NCI-H2081 treated with DMSO at 0.1 percent for 48 hours (cell line): ENCODE measurements at places on chromosomes 12 and 14.

GRCh38 chr12:57518176-57518919, 2.0 kb downstream of the DDIT3 start:
- no peak for DNase-seq

GRCh38 chr14:61641914-61642613, 53.2 kb upstream of the HIF1A start:
- DNase-seq, result no peak

DNA sequence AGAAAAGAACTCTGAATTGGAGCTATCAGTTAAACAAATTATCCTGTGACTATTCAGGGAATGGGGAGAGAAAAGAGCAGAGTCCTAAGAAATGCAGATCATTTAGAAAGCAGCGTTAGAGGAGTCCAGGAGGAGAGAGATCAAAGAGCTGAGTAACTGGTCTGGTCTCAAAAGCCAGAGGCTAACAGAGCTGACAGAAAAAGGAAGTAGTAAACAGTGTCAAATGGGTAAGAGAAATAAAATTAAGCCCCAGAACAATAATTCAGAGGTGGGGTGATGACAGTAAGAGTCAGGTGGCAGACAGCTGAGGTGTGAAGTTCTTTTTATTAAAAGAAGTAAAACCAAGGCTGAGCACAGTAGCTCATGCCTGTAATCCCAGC, 19.3 kb downstream of the GXYLT1 start:
- DNase-seq, result no peak

GRCh38 chr14:77400216-77400615, 23.0 kb downstream of the SAMD15 start:
- no peak for DNase-seq

- DNase-seq, result no peak
Measured at GRCh38 chr12:122672515-122672914, 30.6 kb downstream of the HCAR2 start.

DNA sequence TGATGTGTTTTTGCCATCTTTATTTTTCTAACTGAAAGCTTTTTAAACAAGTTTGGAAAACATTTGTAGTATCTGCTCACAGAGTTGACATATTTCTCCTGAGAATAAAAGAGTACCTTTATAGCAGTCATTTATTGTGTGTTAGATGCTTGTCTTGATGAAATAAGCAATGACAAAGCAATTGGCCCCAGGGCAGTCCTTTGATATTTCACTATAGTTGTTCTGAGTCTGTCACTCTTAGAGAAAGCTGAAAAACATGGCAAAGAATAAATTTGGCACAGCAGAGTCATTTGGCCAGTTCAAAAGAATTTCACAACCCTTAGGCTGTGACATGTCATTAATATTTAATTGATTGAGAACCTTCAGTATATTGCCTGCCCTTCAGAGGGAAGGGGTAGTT, 166.2 kb downstream of the PTPRO start:
- no peak for DNase-seq

- no peak for DNase-seq
Measured at GRCh38 chr14:79613625-79614024, 597.7 kb downstream of the DIO2 start.

DNA sequence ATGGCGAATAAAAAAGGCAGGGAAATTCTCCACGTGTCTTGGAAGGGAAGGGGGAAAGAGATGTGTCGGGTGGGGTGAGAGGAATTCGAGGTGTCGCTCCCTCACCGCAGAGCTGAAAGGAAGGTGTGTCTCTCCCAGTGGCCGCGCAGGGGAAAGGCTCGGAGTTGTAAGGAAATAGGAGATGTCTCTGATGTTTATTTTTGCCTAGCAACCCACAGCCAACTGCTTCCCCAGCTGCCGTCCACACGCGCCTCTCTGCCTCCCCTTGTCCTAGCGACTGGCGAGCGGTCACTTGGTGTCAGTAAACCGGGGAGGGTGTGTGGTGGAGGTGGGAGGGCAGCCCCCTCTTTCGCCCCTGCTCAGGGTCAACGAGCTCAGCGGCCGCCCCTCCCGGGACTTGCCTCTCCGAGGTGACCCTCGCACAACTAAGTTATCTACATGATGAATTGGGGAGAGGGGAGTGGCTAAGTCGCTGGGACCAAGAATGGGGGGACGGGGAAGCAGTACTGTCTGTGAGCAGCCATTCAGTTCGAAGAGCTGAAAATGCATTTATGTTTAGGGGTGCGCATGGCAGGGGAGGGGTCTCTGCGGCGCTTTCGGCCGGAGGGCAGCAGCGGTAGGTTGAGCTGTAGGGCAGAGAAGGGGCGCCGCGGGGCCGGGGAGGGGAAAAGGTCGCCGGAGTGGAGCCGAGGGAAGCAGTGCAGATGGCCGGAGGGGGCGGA, 585 bp upstream of the DYRK2 start:
- peak; percentile 53 for DNase-seq

DNA sequence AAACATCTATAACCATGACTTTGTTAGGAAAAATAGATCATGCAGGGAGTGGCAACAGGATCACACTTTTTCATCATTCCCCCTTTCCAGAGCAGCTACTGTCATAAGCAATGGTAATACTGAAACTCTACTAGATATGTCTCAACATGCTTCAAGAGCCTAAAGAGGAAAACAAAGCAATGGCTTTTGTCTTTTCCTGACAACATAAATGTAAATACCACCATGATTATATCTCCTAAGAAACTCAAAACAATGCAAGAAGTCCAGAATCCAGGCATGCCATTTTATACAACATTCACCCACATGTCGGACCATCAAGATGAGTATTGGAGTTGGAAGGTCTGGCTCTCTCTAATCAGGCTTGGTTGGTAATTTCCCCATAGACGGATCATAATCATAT, 78.7 kb downstream of the KIF21A start:
- no peak for DNase-seq
